Activated CD8-positive, alpha-beta T cell treated with anti-CD3 and anti-CD28 coated beads for 36 hours (primary cell): ENCODE measurements at places on chromosomes 7 and 10. TPM values are rescaled to one million over a fixed set of nuclear protein-coding genes. Genes with fewer than 3 reads are reported as not detected.

GRCh38 chr7:158476331-158476932 lies 111.2 kb downstream of the PTPRN2 start:
- no peak for DNase-seq

AGAP6 gene
- 15.1 TPM for total RNA-seq

PALD1 gene
- total RNA-seq: 6.8 TPM

DNA sequence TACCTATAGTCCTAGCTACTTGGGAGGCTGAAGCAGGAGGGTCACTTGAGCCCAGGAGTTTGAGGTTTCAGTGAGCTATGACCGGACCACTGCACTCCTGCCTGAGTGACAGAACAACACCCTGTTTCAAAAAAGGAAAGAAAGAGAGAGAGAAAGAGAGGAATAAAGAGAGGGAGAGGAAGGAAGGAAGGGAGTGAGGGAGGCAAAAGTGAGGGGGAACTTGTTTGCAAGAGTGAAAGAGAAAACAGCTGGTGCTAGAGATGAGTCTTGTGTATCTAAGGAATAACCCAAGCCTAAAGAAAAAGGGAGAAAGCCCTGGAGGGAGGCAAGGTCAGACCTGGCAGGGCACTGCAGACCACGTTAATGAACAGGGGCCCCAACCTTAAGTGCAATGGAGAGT lies 4.8 kb upstream of the NT5C2 start:
- DNase-seq: no peak

STRIP2 gene
- 12.2 TPM for total RNA-seq

DNA sequence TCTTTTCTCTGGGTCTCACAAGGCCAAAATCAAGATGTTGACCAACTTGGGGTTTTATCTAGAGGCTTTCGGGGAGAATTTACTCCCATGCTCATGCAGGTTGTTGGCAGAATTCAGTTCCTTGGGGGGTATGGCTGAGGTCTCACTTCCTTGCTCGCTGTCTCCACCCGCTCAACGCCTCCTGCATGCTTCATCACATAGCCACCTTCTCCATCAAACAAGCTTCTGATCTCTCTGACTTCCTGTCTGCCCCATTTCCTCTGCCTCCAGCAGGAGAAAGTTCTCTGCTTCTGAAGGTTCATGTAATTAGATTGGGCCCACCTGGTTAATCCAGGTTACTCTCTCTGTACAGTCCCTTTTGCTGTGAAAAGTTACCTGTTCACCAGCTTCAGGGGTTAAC lies 179.1 kb upstream of the FZD1 start:
- DNase-seq: no peak

DNA sequence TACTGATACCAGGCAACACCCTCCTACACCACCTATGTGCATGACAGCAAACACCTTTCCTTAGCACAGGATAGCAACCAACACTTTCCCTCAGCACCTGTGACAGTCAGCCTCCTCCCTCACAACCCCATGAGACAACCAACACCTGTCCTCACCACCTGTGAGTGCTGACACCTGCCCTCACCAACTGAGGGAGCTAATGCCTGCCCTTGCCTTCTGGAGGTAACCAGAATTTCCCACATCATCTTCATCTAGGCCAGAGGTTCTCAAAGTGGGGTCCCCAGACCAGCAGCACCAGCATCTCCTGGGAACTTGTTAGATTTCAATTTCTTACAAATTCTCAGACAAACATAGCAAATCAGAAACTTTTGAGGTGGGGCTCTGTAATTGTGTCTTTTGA lies 112.5 kb downstream of the GRID1 start:
- no peak for DNase-seq

CRPPA gene
- 1.4 TPM for total RNA-seq

PRDX3 gene
- 203 TPM for total RNA-seq
